ENCODE measurements at places on chromosomes 5 and 9.

GRCh38 chr5:109649318-109649717 lies 40.4 kb upstream of the MAN2A1 start:
- no peak for ATAC-seq

DNA sequence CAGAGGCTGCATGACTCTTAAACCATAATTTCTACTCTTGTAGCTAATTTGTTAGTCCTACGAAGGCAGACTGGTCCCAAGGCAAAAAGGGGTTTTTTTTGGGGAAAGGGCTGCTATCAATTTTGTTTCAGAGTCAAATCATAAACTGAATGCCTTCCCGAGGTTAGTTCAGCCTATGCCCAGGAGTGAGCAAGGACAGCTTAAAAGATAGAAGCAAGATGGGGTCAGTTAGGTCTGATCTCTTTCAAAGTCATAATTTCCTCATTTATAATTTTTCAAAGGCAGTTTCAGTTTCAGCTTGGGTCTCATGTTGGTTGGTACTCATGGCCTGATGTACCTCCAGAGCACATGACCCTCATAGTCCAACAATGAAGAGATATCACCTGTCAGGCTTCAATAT lies 7.9 kb upstream of the RXFP3 start:
- ATAC-seq, result no peak

DNA sequence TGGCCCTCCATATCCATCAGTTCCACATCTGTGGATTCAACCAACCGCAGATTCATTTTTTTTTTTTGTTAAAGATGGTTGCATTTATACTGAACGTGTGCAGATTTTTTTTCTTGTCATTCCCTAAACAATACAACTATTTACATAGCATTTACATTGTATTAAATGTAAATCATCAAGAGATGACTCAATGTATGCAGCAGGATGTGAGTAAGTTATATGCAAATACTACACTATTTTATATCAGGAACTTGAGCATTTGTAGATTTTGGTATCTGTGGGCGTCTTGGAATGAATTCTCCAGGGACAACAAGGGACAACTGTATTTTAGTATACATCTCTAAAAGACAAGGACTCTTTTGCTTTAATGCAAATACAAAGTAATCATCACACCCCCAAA lies 299.2 kb upstream of the ZNF608 start:
- ATAC-seq, result no peak

DNA sequence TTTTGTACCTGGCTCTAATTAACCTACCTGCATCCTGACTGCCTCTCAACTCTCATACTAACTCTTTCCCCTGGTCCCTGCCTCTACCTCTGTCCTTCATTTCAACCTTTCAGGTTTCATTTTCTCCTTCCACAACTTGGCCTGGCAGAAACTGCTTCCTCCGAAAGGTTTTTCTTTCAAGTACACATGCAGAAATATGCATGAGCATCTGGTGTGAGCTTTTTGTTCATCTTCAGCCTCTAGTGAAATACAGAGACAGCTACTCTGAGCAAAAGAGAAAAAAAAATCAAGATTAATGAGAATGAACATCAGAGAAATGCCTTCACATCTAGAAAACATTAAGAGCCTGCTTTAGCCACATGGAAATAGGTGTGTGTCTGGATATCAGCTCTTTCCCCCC lies 297.9 kb upstream of the PCSK5 start:
- ATAC-seq, result no peak

DNA sequence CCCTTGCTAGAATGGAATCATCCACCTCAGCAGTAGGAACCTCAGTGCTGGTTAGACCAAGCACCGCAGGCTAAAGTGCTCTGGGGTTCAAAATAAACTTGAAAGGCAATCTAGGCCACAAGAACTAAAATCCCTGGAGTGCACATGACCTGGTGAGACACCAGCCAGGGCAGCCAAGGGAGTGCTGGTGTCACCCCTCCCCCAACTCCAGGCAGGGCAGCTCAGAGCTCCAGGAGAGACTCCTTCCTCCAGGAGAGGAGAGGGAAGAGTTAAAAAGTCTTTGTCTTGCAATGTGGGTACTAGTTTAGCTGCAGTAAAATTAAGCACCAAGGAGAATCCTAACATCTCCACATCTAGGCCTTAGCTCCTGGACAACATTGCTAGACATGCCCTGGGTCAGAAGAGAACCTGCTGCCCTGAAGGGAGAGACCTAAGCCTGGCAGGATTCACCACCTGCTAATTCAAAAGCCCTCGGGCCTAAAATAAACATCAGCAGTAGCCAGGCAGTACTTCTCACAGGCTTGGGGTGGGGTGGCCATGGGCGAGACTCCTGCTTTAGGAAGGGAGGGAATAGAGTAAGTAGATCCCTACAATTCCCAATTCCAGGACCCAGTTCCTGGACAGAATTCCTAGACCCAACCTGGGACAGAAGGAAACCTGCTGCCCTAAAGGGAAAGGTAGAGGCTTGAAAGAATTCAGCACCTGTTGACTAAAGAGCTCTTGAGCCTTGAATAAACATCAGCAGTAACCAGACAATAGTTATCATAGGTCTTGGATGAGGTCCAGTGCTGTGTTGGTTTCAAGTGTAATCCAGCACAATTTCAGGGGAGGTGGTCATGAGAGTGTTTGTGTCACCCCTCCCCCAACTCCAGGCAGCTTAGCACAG lies 25.8 kb downstream of the UGT3A2 start:
- no peak for ATAC-seq

DNA sequence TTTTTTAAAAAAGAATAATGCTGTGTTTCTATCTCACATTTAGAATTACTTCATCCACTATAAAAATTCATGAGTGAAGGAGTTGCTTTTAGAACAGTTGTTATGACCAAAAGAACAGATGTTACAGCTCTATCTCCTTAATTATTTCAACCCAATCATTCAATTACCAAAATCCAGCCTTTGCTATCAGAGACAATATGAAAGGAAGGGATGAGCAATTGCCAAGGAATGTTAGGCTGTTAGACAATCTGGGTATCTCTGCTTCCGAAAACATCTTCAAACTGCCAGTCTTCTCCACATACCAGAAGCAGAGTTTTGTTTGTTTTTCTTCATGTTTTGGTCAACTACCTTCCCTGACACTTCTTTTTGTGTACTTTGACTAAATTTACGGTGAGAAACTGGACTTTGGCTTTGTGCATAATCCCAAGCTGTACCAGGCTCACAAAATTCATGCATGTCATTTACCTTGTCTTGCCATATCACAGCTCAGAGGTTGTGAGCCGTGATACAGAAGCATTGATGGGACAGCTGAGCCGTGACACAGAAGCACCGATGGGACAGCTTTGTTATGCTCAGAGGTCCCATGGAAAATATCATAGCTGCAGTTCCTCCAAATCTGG lies 405.5 kb downstream of the KIF4B start:
- no peak for ATAC-seq

DNA sequence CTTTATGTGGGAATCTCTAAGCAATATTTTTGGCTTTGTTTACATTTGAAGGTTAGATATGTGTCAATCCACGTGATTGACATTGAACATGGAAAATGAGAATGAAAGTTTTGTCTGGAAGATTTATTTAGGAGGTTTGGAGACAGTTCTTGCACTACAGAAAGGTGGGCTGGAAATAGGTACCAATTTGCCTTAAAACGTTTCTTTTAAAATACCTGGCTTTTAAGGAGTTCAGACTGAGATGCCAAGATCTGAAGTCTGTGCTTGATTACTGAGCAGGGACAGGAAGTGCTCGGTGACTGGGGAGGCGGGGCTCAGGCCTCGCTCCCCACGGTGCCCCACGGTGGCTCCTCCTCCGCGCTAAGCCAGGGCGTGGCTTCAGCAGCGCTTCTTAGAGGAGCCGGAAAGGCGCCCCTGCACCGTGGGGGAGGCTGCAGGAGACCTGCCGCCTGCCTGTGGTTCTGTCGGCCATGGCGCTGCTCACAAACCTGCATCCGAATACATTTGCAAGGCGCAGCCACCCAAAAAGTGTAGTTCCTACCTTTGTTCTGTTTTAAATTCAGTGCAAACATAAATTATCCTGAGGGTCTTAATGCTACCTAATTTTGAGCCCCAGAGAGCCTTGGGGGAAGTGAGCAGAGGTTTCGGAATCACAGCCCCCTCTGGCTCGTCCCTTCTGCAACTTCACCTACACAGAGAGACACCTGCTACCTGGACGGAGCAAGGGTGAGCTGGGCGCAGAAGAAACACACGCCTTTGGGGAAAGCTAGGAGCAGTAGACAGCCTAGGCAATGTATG lies 49.2 kb downstream of the USP20 start:
- ATAC-seq, result peak; percentile 49

DNA sequence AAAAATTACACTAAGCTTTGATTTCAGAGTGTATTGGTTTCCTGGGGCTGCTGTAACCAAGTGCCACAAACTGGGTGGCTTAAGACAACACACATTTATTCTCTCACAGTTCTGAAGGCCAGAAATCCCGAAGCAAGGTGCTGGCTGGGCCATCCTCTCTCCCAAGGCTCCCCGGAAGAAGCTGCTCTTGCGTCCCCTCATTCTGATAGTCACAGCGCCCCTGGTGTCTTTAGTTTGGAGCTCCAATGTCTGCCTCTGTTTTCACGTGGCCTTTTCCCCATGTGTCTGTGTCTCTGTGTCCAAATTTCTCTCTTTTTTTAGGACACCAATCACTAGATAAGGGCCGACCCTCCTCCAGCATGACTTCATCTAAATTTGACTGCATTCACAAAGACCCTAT lies 56.7 kb downstream of the ROPN1L start:
- no peak for ATAC-seq

DNA sequence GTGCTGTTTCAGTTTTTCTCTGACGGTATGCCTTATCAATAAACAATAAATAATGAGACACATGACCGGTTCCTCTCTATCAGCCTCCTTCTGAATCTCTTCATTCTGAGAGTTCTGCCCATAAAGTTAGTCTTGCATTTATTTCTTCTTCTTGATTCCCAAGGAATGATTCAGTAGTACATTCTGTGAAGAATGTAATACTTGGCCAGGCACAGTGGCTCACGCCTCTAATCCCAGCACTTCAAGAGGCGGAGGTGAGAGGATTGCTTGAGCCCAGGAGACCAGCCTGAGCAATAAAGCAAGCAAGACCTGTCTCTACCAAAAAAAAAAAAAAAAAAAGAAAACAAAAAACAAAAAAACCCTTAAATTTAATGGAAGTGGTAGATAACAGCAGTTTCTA lies 53.9 kb downstream of the PAM start:
- ATAC-seq, result no peak

DNA sequence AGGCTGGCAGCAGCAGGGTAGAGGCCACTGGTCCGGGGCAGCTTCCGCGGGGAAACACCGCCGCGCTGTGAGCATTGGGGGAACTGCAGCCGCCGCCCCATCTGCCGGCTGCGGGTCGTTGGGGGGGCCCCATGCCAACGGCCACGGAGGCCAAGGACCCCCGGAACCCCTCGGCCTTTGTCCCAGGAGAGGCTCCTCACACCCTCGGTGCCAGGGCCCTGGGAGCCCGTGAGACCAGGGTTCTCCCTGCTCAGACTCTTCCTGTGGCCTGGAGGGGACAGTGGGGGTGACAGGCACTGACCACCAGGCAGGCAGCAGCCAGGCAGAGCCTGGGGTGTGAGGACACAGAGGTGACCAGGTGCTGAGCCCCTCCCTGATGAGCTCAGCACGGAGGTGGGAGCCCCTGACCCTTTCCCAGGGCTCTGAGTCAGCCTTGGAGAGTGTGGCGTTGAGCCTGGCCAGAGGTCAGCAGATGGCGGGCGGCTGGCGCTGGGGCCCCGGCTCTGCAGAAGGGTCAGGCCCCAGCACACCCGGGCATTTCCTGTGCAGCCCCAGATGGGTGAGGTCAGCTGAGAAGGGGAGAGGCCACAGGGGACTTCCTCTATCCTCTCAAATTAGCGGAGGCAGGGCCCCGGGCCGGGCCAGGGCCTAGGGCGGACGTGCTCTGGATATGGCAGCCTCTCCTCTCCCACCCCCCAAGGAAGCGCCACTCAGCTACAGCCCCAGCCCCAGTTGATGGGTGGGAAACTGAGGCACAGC lies 17.9 kb upstream of the EGFL7 start:
- ATAC-seq, result peak; percentile 89

GRCh38 chr5:10145923-10146401 lies 103.7 kb downstream of the ATPSCKMT start:
- ATAC-seq, result no peak
